ENCODE measurements at places on chromosomes 5 and 9.
A peak's percentile ranks its signal among the peaks of the same experiment; 100 is the strongest.

- no peak for DNase-seq
Observed at GRCh38 chr9:13744261-13744901, 464.9 kb upstream of the MPDZ start.

GRCh38 chr9:111630182-111630963, 761 bp upstream of the DNAJC25 start:
- no peak for DNase-seq

DNA sequence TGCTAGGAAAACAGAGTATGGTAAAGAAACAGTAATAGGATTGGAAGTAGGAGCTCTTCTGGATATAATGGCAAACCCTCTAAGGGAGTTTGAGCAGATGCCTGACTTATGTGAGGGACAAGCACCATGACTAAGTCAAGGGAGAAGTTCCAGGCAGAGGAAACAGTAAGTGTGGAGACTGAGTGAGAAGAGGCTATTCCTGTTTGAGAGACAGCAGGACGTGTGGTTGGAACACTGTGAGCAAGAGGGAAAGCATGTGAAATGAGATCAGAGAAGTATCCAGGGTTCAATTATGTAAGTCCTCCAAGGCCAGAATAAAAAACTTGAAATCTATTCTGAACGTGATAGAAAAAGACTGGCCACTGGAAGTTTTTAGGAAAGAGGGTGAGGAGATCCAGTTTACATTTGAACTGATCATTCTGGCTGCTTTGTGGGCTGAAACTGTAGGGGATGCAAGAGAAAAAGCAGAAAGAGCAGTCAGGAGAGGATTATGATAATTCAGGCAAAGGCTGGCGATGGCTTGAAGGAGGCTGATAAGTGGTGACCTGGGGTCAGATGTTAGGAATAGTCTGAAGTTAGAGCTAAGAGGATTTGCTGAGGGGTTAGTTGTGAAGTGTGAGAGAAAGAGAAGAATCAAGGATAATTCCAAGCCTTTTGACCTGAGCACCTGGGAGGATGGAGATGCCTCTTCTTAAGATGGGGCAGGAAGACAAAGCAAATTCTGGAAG, 19.2 kb downstream of the DMAC1 start:
- peak; percentile 20 for DNase-seq

GRCh38 chr9:33946779-33947535, 101.7 kb downstream of the UBAP2 start:
- peak; percentile 94 for DNase-seq

DNA sequence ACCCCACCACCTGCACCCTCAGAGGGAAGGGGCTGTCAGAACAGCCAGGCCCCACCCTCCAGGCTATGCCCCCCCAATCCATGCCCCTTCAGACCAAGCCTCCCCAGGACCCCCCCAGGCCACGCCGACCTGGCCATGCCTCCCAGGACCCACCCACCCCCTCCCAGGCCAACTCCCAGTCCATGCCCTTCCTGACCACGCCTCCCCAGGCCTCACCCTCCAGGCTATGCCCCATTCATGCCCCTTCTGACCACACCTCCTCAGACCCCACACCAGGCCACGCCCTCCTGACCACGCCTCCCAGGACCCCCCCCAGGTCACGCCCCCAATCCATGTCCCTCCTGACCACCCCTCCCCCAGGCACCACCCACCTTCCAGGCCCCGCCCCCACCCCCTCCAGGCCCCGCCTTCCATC, 27.6 kb downstream of the TPPP start:
- no peak for DNase-seq

DNA sequence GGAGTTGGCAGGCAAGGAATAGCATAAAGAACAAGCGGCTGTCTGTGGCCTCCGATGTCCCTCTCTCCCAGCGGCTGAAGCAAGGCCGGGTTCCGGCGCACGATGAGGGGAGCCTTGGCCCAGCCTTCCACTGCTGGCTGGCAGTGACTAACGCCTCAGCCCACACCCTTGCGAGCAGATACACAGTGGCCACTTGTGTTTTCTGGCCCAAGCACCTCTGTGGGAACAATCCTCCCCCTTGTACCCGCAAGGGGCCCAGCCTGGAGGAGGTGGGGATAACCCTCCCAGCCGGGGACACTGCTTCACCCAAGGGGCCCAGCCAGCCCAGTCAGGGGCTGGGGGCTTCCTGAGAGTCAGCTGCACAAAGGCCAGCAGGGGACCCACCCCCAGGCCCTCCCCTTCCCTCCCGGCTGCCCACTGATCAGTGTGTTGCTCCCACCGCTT, 23.2 kb downstream of the STK10 start:
- no peak for DNase-seq

- no peak for DNase-seq
Observed at GRCh38 chr9:135551031-135551430, 5.1 kb downstream of the OBP2A start.

- no peak for DNase-seq
Observed at GRCh38 chr5:84430863-84431663, 46.4 kb upstream of the EDIL3 start.

DNA sequence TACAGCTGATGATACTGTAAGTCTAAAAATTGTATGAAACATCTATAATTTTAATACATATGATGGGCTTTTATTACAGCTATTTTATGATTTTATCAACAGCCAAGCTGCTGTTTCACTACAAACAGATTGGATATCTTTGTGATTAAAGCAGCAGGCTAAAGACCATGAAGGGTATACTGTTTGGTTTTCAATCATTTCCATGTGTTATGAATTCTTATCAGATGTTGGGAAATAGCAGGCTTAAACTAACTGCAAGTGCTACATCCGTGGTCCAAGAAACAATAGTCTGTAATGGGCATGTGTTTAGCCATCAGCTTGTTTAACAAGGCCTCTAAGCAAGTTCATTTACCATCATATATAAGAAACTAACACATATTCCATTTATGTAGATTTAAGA, 107.5 kb downstream of the CWC27 start:
- no peak for DNase-seq

DNA sequence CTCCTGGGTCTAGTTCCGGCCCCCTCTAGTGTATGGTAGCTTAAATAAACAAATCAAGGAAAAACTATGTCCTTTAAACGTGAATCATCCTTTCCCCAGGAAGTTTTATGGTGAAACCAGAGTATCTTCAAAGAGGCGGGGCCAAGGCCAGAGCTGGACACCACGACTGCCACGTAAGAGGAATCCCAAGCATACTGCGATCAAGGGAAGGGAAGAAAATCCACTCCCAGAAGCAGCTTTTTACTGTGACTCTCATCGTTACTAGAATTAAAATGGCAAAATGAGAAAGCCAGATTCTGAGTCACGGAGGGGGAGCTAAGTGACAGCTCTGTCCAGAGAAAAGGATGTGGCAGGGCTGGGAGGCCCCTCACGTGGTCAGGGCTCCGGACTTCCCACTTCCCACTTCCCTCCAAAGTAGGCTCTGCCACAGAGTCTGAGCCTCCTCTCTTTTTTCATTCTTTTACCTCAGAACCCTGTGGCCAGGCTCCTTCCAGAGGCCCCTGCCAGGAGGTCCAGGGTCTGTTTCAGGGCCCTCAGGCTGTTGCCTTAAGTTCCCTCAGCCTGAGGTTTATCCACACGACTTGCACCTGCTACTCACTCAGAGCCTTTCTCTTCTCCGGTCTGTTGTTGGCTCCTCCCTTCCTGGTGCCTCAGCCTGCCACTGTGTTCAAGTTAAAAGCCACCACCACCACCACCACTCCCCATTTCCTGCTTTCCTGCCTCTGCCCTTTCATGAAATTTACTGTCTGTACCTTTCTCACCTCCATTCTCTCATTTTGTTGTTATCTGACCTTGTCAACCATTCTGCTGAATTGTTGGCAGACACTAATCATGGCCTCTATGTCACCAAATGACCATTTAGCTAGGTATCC, 1.4 kb upstream of the GLRX start:
- DNase-seq = peak; percentile 91

DNA sequence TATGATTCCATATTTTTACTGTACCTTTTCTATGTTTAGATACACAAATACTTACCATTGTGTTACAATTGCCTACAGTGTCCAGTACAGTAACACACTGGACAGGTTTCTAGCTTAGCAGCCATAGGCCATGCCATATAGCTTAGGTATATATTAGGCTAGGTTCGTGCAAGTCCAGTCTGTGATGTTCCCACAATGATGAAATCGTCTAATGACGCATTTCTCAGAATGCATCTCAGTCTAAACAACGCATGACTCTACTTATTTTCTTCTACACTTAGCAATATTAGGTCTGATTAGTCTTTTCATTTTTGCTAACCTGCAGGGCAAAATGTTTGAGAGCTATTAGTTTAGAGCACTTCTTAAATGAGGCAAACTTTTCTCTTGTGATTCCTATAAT, 22.7 kb downstream of the OR2S2 start:
- DNase-seq = no peak
